ENCODE measurements at places on chromosomes 11 and 22.

DNA sequence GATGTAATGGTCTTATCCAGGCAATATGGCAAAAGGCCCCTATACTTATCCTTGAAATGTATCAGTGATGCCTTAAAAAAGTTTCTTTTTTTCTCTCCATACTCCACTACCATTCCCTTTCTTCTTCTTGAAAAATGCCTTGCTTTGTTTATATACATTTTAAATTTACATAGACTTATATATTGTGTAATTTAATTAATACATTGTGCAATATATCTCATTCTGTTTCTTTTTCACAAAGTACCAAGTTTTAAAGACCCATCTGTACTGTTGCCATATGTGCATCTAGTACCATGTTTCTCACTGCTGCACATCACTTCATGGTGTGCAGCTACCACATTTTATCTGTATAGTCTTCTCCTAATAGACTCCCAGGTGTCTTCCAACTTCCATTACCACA, 7.5 kb downstream of the MMP8 start:
- DNase-seq = no peak

GRCh38 chr11:116225784-116226585, 546.8 kb downstream of the BUD13 start:
- DNase-seq = no peak

DNA sequence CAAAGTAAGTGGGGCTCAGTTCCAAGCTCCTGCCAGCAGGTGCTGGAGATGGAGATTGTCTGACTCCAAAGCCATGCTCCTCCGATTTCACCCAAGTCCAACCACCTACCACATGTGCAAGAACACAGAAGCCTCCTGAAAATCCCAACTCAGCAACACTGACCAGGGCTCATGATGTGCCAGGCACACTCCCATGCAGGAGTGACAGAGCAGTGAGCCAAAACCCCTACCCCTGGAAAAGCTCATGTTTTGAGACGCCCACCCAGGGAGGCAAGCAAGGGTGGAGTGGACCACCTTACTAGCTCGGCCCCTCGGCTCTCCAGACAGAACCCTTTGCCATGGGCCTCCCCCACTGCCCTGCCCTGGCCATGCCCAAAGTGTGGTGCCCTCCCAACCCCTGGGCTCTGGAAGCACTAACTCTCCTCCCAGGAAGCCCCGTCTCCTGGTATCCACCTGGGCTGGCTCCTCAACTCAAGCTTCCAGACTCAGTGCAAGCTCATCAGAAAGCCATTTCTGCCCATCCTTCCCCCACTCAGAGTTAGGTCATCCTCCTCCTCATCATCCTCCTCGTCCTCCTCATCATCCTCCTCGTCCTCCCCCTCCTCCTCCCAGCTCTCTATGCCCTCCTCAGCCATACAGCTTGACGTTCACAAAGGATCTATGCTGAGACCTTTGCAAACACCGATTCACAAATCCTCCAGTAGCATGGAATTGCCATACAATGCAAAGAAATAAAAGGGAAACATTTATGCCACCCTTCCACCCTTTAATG, 154.9 kb downstream of the MPPED1 start:
- DNase-seq = no peak

- DNase-seq = no peak
Observed at GRCh38 chr22:37503850-37504249, 15.4 kb downstream of the CARD10 start.

GRCh38 chr22:47310601-47311000, 548.2 kb downstream of the TBC1D22A start:
- no peak for DNase-seq

DNA sequence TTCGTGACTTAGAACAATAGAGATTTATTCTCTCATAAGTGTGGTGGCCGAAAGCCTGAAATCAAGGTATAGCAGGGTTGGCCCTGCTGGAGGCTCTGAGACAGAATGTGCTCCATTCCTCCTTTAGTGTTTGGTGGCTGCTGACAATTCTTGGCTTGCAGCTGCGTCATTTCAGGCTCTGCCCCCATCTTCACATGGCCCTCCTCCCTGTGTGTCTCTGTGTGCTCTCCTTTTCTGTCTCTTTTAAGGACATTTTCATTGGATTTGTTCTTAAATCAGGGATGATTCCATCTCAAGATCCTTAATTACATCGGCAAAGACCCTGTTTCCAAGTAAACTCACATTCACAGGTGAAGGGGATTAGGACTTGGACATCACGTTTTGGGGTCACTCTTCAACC, 10.2 kb upstream of the APOL6 start:
- no peak for DNase-seq

DNA sequence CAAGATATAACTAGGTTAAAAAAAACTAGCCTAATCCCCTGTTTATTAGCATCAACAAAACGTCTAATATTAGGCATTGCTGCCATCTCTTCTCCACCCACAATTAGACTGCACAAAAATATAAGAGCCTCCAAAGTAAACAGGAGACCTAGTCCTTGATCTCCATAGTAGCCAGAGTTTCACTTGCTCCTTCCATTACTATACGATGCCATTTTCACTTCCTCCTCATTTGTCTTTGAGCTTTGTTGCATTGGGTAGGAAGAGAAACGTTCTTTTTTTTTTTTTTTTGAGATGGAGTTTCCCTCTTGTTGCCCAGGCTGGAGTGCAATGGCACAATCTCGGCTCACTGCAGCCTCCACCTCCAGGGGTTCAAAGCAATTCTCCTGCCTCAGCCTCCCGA, 42.3 kb upstream of the RDX start:
- DNase-seq = no peak

GRCh38 chr22:42560381-42560780, 6.6 kb downstream of the SERHL2 start:
- DNase-seq = no peak

DNA sequence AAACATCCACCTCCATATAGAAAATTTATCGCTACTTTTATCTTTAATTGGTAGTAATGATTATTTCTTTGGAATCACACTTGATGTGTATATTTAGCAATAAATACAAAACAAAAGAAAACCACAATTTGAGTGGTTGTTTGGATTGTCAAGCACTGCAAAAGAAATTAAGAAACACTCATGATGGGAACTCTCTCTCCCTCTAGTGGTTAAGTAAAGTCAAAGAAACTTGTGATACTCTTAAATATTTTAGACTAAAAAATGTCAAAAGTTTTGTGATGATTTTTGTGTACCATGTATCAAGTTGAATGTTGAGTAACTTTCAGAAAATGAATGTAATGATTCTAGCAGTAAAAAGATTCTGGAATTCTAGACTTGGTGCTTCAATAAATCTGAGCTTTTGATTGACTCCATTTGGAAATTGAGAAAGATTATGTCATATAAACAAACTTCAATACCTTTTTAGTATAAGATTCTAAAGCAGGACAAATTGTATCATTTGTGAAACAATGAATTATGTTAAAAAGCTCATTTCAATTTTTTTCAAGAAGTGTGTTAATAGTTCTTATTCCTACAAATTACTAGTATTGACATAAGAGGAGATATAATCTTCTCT, 20.8 kb downstream of the MUC15 start:
- no peak for DNase-seq

GRCh38 chr11:19071255-19071654, 10.7 kb upstream of the MRGPRX2 start:
- peak; percentile 55 for DNase-seq

DNA sequence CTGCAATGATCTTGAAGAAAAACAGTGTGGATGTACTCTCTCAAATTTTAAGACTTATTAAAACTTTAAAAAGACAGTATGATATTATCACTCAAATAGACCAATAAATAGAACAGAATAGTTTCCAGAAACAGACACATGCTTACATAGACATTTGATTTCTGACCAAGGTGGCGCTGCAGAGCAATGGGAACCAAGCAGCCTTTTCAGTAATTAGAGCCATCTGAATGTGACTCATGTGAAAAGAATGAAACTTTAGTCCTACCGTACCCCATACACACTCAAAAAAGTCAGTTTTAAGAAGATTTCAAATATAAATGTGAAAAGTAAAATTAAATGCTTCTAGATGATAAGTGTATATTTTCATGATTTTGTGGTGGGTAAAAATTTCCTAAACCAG, 74.2 kb upstream of the MS4A8 start:
- DNase-seq = no peak

DNA sequence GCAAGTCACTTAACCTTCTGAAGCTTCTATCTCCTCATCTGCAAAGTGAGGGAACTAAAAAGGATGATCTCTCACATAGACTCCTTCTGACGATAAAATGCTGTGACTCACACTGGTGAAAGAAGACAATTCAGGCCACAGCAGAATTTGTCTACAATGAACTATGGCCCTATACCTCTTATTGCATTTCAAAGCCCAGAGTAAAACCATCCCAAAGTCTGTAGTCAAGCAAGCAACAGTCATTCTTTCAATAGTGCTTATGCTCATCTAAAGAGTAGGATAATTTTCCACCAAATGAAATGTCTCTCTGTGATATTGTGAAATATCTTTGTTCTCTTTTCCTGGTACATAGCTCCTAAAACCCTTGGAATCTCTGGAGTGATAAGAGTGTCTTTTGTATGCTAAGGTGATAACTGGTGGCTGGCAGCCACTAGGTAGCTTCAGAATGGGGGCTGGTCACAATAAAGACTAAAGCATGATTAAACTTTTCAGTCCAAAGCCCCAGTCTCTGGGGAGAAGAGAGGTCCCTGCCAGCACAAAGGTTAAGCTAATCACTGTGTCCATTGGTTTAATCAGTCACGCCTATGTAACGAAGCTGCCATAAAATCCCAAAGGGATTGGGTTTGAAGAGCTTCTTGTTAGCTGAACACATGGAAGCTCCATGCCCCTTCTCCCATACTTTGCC, 30.8 kb downstream of the SYTL2 start:
- DNase-seq = no peak

DNA sequence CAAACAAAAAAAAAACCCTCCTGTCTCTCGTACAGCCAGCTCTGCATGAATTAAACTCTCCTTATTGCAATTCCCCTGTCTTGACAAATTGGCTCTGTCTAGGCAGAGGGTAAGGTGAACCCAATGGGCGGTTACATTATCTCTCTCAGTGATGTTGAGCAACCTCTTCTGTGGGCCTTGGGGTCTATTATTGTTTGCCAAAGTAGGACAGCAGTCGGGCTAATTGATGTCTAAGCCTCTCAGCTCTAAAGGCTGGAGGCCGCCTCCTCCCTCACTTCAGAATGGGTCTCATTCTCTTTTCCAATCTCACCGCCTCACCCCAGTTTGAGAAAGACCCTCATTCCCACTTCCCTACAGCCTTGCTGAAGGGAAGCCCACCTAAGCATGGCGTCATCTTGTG, 1.3 kb upstream of the SLC25A45 start:
- no peak for DNase-seq

- DNase-seq = no peak
Observed at GRCh38 chr11:45870706-45871105, 14.7 kb upstream of the MAPK8IP1 start.

- no peak for DNase-seq
Observed at GRCh38 chr11:12085371-12086251, 24.8 kb upstream of the MICAL2 start.

DNA sequence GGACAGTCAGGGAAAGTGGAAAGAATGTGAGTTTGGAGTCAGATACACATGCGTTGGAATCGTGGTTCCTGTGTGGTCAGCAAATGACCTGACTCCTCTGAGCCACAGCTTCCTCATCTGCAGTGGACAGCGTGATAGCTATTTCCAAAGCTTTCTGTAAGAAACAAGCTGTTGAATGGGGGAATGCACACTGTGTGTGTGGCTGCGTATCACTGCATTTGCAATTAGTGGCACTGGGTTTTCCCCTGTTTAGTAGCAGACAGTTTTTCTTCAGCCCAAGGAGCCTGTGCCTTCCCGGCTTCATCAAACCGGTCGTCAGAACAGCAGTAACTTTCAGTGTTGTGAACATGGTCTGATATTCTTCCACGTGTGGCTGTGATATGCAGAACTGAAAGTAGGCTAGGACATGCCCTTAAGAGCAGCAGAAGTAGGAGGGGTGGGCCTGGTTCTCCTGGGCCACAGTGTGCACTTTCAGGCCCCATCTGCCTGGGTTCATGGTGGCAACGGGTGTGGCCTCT, 121.5 kb downstream of the RRAS2 start:
- DNase-seq = no peak

- DNase-seq = no peak
Observed at GRCh38 chr11:720642-721246, 14.7 kb downstream of the EPS8L2 start.

- DNase-seq = no peak
Observed at GRCh38 chr22:28222976-28223745, 304.1 kb upstream of the PITPNB start.

DNA sequence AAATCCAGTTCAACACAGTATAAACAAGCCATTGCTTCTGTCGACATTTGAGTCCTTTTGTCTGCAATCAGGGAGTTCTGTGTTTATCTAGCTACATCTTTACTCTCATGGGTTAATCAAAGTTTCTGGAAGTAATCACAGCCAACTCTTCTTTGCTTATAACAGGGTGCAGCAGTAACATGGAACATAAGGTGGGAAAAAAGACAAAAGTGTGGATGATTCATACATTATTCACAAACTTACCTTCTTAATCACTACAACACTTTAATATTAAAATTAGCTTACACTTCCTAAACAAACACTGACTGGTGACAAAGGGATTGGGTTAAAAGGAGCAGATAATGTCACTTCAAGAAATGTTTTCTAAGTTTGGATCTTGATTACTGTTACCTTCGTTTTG, 44.7 kb downstream of the SNX19 start:
- DNase-seq = no peak

- no peak for DNase-seq
Observed at GRCh38 chr11:1121813-1122663, 35.7 kb upstream of the MUC5AC start.

- peak; percentile 4 for DNase-seq
Observed at GRCh38 chr11:117315285-117316196, 515 bp downstream of the BACE1 start.

GRCh38 chr22:48651981-48652538, 1175.6 kb downstream of the BRD1 start:
- DNase-seq = no peak

GRCh38 chr11:384511-384910, 9.5 kb upstream of the PKP3 start:
- no peak for DNase-seq

DNA sequence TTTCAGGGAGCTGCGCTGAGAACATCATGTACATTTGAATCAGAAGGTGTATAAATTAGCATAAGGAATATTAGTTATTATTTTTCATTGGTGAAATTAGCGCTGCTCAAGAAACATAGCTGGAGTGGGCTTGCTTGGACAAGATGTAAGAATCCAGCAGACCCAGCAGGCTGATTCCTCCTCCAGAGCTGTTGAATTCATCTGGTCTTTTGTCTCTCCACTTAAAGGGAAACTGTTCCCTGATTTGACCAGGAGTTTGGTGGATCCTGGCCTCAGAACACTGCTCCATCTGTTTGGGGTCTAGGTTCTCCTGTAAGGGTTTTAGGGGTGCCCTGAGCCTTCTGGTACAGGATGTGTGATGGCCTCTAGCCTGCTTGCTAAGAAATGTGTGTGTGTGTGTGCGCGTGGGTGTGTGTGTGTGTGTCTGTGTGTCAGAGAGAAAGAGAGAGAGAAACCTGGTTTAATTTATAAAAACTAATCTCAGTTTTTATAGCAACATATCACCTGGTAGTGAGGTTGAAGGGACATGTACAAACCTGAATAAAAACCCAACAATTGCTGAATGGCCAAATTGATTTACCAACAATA, 8.3 kb upstream of the SORL1 start:
- no peak for DNase-seq

- DNase-seq = no peak
Observed at GRCh38 chr11:134509381-134510232, 97.6 kb upstream of the B3GAT1 start.

GRCh38 chr22:37112084-37112728, 2.7 kb upstream of the TMPRSS6 start:
- DNase-seq = no peak
